Cardiac muscle cell (in vitro differentiated cells and primary cell): ENCODE measurements at places on chromosomes 1 and 21.

DNA sequence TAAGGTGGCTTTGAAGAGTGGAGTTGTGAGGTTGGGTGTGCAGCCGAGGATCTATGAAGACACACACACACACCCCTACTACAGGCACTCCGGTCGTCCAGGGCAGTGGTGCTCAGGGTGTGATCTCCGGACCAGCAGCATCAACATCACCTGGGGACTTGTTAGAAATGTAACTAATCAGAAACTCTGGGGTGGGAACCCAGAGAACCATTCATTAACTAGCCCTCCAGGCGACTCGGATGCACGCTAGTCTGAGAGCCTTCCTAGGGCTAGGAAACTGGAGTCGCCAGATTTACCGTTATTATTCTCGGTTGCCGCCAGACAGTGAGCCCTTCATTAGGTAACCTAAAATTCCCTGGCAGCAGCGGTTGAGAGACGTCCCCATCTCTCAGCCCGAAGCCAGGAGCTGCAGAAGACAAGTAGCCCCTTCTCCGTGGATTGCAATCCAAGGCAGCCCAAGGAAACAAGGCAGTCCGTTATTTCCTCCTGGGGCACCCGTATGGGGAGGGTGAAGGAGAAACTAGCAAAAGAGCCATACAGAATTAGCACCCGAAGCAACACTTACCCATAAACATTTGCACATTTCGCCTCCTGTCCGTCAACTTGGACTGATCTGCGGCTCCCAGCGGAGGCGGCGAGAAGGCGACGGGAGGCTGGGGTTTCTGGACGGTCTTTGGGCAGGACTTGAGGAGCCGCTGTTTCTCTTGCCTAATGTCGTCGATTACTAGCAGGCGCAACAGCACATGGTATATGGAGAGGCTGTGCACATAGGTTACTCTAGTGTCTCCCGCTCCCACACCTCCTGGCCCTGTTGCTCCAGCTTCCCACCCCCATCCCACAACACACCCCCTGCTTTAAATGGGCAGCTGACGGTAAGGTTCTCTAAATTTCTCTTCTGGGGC lies 2.9 kb upstream of the CCN1 start:
- peak; percentile 56 for DNase-seq

- no peak for DNase-seq
Observed at GRCh38 chr1:110466646-110467280, 15.8 kb downstream of the PROK1 start.

DNA sequence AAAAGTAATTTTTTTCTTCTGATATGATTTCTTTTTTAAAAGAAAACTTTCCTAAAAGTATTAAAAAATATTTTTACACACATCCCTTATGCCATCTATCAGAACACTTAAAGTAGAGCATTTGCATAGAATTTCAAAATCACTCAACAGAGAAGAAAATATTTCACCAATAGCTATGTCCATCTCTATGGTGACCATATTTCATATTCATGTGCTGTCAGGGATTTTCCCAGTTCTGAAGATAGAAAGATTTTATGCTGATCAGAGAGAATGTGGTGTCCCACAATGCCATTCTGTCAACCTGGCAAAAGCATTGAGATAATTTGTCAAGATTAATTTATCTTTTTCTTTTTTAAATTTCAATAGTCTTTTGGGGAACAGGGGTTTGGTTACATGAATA lies 87.0 kb downstream of the C4BPA start:
- DNase-seq, result no peak

DNA sequence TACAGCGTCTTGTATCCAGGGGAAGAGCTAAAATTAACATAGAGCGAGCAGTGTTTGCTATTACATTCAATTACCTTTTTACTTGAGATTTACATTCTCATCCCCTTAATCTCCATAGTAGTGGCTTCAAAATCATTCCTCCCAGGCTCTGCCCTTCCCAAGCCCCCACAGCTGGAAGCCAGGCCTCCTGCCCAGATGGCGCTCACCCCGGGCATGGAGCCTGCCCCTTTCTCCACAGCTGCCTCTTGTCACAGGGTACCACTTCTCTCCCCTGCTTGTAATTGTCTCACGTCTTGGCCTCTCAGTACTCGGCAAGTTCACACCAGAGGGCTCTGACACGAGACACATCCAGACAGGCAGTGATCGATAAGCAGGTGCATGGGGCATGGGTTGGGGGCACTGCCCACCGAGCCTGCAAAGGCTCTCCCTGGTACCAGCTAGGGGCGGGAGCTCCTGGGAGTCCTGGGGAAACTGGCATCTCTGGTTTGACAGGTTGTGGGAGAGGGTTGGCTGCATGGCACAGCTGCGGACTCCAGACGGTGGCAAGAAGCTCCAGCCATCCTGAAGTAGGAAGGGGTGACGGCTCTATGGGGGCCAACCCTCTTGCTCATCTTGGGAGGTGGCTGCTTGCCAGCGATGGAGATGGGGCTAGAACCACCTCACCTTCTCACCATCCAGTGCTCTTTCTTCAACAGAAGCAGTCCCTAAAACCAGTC lies 20.1 kb downstream of the CASZ1 start:
- DNase-seq, result no peak

GRCh38 chr1:68745011-68745410 lies 248.1 kb upstream of the DEPDC1 start:
- peak; percentile 1 for DNase-seq

DNA sequence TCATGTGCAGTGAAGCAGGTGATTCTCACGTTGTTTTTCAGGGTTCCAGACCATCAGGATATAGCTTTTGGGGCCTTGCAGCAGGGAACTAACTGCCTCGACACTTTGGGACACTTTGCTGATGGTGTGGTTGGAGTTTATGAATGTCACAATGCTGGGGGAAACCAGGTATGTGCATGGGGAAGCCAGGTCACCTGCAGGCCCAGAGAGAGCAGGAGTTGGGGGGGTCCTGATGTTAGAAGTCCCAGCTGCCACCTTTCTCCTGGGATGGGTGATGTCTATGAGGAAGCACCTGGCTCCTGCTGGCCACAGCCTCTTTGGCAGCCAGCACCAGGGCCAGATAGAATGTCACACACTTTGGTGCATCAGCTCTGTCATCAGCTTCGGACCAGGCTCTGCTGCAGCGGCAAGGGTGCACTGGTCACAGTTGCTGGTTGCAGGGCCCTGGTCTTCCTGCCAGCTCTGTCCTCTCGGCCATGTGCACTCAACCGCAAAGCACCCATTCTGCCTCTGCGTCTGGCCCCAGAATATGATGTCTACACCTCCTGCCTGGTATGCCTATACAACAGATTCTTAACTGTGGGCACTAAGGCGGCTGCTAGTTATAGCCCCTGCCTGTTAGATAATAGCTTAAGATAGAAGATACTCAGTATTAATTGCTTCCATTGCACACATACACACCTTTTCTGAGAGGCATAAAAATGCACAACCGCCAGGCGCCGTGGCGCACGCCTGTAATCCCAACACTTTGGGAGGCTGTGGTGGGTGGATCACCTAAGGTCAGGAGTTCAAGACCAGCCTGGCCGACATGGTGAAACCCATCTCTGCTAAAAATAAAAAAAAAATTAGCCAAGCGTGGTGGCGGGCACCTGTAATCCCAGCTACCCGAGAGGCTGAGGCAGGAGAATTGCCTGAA lies 160.7 kb downstream of the PGBD5 start:
- no peak for DNase-seq
